H1 (cell line): ENCODE measurements at places on chromosomes 13 and 19. TPM values are rescaled to one million over a fixed set of nuclear protein-coding genes. Genes with fewer than 3 reads are reported as not detected.
A peak's percentile ranks its signal among the peaks of the same experiment; 100 is the strongest.

The PLPPR3 gene
- total RNA-seq, result 66.2 and 71.7 TPM in 2 replicates

The FFAR2 gene
- total RNA-seq, result not detected in 2 replicates

The COQ8B gene
- total RNA-seq, result 39.3 and 41.7 TPM in 2 replicates

The PABPC3 gene
- 0.48 TPM in 2 replicates for total RNA-seq

The CYP4F12 gene
- not detected in 2 replicates for total RNA-seq

- DNase-seq, result no peak
- no peaks in the 10 kb centered on the region for H3K27me3 ChIP-seq
- no peaks in the 10 kb centered on the region for H3K4me1 ChIP-seq
- no peaks in the 10 kb centered on the region for H3K36me3 ChIP-seq
- H3K4me3 ChIP-seq, result no peak overlapping the region
These were observed 706.4 kb upstream of the SLC10A2 start for GRCh38 chr13:103772576-103772975.

GRCh38 chr13:34335014-34336007 is 517.4 kb downstream of the RFC3 start:
- no peak overlapping the region for H3K4me3 ChIP-seq
- no peak overlapping the region for H3K27ac ChIP-seq
- no peaks in the 10 kb centered on the region for H3K36me3 ChIP-seq
- peaks cover 3% of the 10 kb centered on the region for H3K4me1 ChIP-seq

DNA sequence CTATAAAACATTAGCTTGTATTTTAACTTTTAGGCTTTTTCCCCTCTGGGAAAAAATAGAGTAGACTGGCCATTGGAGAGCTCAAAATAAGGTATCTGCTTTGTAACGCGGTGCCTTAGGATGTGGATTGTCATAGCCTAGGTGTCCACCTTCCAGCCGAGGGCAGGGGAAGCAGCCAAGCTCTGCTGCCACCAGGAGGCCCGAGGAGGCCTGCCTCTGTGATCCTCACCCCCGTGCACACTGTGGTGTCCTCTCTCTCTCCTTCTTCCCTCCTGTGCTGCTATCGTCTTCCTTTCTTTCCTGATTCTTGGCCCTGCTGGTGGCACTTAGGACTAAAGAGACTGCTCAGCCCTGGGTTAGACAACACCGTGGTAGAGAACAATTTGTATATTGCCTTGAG is 11.3 kb downstream of the HNRNPM start:
- DNase-seq, result no peak
- H3K27ac ChIP-seq, result no peak overlapping the region
- H3K4me1 ChIP-seq, result peaks cover 19% of the 10 kb centered on the region
- H3K36me3 ChIP-seq, result peaks cover 15% of the 10 kb centered on the region
- H3K27me3 ChIP-seq, result no peaks in the 10 kb centered on the region
- no peak overlapping the region for H3K4me3 ChIP-seq

GRCh38 chr19:45882652-45883585 is 3.0 kb downstream of the IRF2BP1 start:
- no peaks in the 10 kb centered on the region for H3K36me3 ChIP-seq
- peak overlapping the region; percentile 42 for H3K4me3 ChIP-seq
- peak overlapping the region; percentile 41 for H3K27ac ChIP-seq
- peak; percentile 98 for DNase-seq
- H3K4me1 ChIP-seq, result peaks cover 28% of the 10 kb centered on the region
- H3K27me3 ChIP-seq, result no peaks in the 10 kb centered on the region

DNA sequence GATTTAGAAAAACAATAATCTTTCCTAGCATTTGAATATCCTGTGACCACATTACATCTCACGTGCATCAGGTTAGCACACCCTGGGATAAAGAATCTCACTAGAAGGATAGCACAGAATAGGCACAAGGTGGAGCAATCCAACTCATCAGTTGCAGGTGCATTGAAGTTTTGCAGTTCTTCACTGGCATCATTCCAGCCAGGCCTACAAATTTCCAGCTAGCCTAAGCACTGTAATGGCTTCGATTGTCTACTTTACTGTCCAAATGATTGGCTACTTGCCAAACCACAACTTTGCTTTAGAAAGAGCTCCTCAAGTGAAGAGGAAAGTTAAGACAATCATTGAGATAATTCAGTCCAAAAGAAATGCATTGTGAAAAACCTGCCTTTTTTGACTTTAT is 89.5 kb downstream of the SPRY2 start:
- no peak overlapping the region for H3K27ac ChIP-seq
- H3K4me1 ChIP-seq, result no peaks in the 10 kb centered on the region
- H3K4me3 ChIP-seq, result no peak overlapping the region

- no peaks in the 10 kb centered on the region for H3K4me1 ChIP-seq
- peaks cover 17% of the 10 kb centered on the region for H3K36me3 ChIP-seq
- H3K27ac ChIP-seq, result no peak overlapping the region
- H3K4me3 ChIP-seq, result no peak overlapping the region
These were observed 6.5 kb upstream of the MIA start for GRCh38 chr19:40768869-40769268.

GRCh38 chr19:10669246-10669645 is 15.1 kb downstream of the ILF3 start:
- peaks cover 3% of the 10 kb centered on the region for H3K4me1 ChIP-seq
- no peak overlapping the region for H3K4me3 ChIP-seq
- peaks cover 33% of the 10 kb centered on the region for H3K36me3 ChIP-seq
- H3K27me3 ChIP-seq, result no peaks in the 10 kb centered on the region
- DNase-seq, result no peak

- H3K4me1 ChIP-seq, result peaks cover 3% of the 10 kb centered on the region
- H3K27ac ChIP-seq, result no peak overlapping the region
- no peaks in the 10 kb centered on the region for H3K27me3 ChIP-seq
- no peak for DNase-seq
- H3K36me3 ChIP-seq, result peaks cover 4% of the 10 kb centered on the region; the same call in 1 of the 2 replicates
These were observed 13.1 kb upstream of the ADPRHL1 start for GRCh38 chr13:113466383-113466782.

DNA sequence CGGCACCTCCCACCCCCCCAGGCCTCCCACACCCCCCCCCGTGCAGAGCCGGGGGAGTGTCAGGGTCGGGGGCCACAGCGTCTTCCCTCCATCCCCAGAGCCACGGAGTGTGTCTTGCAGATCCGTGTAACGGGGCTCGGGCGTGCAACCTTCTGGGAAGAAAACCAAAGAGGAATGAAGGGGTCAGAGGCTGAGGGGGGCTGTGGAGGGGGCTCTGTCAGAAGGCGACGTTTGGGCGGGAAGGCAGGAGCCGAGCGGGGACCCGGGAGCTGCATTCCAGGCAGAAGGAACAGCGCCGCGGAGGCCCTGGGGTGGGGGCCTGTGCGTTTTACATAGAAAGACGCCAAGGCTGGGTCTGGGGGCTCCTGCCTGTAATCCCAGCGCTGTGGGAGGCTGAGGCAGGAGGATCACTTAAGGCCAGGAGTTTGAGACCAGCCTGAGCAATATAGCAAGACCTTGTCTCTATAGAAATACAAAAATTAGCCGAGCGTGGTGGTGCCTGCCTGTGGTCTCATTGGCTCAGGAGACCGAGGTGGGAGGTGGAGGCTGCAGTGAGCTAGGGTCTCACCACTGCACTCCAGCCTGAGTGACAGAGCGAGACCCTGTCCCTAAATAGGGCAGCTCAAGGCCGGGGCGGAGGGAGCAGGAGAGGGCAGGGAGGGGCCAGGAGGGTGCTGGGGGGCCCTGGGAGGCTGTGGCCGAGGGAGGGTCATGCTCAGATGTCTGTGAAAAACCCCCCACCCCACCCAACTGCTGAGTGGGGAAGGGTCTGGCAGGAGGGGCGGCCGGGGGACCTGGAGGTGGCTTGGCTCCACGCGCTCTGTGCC is 27.8 kb downstream of the ARID3A start:
- no peak overlapping the region for H3K4me3 ChIP-seq
- no peaks in the 10 kb centered on the region for H3K27me3 ChIP-seq
- DNase-seq, result no peak

- no peaks in the 10 kb centered on the region for H3K36me3 ChIP-seq
- no peaks in the 10 kb centered on the region for H3K27me3 ChIP-seq
- no peak overlapping the region for H3K27ac ChIP-seq
- no peak for DNase-seq
- no peak overlapping the region for H3K4me3 ChIP-seq
These were observed 3.3 kb upstream of the RAX2 start for GRCh38 chr19:3775374-3775711.

DNA sequence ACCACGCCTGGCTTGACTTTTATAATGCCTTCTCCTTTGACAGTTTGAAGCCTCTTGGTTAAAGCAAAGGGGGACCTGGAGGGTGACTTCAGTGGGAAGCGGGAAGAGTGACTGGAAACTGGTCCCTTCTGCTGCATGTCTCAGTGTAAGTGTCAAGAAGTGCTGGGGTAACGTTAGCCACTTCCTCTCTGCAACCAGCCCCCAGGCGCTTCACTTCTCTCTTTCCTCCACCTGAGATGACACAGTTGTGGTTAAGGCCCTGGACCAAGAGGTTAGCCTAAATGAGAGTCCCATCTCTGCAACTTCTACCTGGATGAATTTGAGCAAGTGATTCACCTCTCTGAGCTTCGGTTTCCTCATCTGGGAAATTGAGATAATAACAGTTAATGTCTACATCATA is 16.3 kb downstream of the LEUTX start:
- no peak for DNase-seq
- H3K4me3 ChIP-seq, result no peak overlapping the region
- no peaks in the 10 kb centered on the region for H3K36me3 ChIP-seq

GRCh38 chr13:52980695-52981094 is 47.9 kb upstream of the OLFM4 start:
- no peak overlapping the region for H3K4me3 ChIP-seq
- DNase-seq, result no peak
- no peak overlapping the region for H3K27ac ChIP-seq

DNA sequence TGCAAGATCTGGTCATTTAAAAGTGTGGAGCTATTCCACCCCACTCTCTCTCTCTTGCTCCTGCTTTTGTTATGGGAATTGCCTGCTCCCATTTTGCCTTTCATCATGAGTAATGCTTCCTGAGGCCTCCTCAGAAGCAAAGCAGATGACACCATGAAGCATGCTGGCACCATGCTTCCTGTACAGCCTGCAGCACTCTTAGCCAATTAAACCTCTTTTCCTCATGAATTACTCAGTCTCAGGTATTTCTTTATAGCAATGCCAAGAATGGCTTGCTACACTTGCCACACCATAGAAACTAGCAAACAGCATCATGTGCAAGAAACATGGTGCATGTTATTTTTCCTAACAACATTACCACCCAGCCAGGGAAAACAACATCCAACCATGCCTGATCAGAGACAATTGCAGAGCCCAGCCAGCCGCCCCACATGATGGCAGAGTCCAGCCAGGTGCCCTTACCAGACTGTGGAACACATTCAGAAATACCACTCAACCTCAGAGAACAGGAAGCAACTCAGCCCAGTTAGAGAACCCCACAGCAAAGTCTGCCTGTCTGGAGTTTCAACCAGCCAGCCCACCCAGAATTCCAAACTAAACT is 36.9 kb downstream of the SYDE1 start:
- no peaks in the 10 kb centered on the region for H3K27me3 ChIP-seq
- H3K4me3 ChIP-seq, result no peak overlapping the region
- DNase-seq, result no peak
- no peaks in the 10 kb centered on the region for H3K36me3 ChIP-seq
- no peaks in the 10 kb centered on the region for H3K4me1 ChIP-seq

GRCh38 chr19:6596621-6597020 is 5.7 kb upstream of the CD70 start:
- no peaks in the 10 kb centered on the region for H3K4me1 ChIP-seq
- H3K36me3 ChIP-seq, result no peaks in the 10 kb centered on the region
- H3K27me3 ChIP-seq, result peaks cover 7% of the 10 kb centered on the region; the same call in 1 of the 2 replicates
- H3K27ac ChIP-seq, result no peak overlapping the region
- no peak for DNase-seq

DNA sequence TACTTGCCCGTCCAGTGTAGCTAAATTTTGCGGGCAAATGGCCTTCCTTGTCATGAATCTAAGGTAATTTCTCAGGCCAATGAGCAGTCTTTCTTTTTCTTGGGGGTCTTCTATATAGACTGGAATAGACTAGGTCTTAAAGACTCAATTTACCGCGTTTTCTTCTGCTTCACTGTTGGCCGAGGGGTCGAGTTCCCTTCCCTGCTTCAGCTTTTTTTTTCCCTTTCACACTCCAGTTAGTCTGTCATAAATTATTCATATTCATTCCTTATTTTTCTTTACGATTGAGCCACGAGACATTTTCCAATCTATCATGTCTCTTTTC is 276 bp downstream of the ALG11 start:
- no peaks in the 10 kb centered on the region for H3K4me1 ChIP-seq
- peak overlapping the region; percentile 90 for H3K4me3 ChIP-seq
- peaks cover 5% of the 10 kb centered on the region; the same call in 1 of the 2 replicates for H3K36me3 ChIP-seq
- no peak for DNase-seq
- H3K27ac ChIP-seq, result peak overlapping the region; percentile 79; the same call in 1 of the 2 replicates

- no peak for DNase-seq
- H3K27ac ChIP-seq, result no peak overlapping the region
- no peak overlapping the region for H3K4me3 ChIP-seq
- no peaks in the 10 kb centered on the region for H3K36me3 ChIP-seq
- H3K4me1 ChIP-seq, result no peaks in the 10 kb centered on the region
These were observed 5.4 kb upstream of the UBL3 start for GRCh38 chr13:29855784-29856183.

DNA sequence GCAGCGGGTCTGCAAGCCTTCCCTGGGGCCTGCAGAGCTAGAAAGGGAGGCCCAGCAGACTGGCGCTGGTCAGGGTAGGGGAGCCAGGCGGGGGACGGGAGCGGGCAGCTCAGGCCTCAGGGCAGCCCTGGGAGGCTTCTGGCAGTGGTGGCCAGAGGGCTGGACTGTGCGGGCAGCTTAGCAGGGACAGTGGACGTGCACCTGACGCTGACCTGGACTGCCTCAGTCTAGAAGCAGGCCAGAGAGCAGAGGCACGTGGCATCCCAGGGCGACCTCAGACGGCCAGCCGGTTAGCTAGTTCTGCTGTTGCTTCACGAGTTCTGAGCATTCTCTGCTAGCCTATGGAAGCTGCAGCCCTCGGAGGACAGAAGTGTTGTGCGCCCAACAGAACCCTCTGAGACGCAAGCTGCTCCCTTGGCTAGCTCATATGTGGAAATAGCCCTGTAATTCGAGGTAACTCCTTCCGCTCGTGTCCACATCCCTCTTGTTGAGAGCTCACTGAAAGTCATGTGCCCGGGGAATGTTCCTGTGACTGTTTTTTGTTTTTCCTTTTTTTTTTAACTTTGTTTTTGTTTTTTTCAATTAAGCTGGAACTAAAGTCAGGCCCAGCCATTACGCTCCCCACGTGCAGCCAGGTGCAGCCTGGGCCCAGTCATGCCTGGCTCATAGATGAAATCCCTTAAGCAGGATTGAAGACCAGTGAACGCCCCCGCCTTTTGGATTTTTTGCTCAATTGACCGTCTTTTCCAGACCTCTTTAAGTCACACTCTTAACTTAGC is 1.9 kb upstream of the FAM174C start:
- H3K36me3 ChIP-seq, result peaks cover 46% of the 10 kb centered on the region
- peak overlapping the region; percentile 11; the same call in 1 of the 2 replicates for H3K27ac ChIP-seq
- H3K4me1 ChIP-seq, result peaks cover 20% of the 10 kb centered on the region
- H3K4me3 ChIP-seq, result no peak overlapping the region
